Mesenteric fat pad (tissue), 1 donor: ENCODE measurements at places on chromosomes 1 and 21.

DNA sequence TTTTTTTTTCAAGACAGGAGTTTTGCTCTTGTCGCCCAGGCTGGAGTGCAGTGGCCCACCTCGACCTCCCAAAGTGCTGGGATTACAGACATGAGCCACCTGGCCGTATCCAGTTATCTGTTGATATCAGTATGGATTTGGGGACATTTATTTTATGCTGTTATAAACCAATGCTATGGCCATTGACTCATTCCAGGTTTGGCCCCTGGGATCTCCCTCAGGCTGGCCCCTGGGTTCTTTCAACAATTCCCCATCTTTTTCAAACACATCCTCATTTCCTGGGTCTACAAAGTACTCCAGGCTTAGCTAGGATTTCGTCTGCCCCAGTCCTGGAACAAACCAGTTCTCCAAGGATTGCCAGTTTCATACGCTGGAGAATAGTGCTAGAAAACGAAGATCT is 44.1 kb downstream of the WDR4 start:
- DNase-seq: no peak

DNA sequence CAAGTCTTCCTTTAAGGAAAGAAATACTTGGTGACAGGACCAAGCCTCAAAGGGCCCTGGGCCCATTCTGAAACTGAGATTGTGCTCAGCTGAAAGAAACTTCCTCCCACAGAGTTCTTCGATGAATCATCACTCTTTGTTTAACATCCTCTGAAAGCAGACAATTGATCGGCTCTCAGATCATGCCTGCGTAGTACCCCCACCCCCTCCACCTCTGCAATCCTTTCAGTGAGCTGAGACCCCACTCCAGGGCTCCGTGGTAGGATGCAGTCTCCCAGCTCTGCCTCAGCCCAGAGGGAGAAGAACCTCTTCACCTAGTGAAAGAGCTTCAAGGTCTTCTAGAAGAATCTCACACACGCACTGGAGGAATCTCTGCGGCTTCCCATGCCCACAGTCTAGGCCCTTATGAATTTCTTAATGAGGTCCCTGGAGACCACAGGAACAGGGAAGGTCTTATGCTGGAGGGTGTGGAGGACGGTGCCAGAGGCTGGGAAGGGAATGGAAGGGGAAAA is 104.9 kb upstream of the SOD1 start:
- DNase-seq: no peak

DNA sequence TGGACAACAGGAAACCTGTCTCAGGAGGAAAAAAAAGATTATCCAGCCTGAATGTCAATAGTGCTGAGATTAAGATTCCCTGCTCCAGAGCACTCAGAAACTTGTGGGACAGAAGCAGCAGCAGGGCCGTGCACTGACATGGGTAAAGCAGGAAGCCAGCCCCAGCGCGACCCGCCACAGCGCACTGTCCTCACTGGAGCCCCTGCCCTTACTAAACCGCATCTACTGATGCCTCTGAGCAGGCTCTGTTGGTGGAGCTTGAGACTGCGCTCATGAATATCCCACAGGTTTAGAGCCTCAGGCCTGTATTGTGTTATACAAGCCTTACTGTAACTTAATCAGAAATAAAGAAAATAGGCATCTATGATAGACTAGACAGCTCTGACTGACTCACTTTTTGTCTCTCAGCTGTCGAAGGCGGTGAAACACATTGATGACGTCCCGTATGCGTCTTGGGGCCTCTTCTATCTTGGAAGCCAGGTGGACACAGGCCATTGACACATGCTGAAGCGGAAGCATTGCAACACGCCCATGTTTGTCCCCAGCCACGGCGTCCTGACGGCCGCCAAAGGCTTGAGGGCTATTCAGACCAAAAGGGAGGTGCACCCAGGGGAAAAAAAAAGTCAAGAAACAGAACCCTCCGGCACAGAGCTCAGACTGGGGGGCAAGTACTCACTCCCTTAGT is 1.2 kb downstream of the CCNL2 start:
- DNase-seq: no peak

- no peak for DNase-seq
Measured at GRCh38 chr1:3069491-3070308, 697 bp downstream of the PRDM16 start.

GRCh38 chr1:18583326-18583941 is 47.2 kb upstream of the PAX7 start:
- no peak for DNase-seq

- DNase-seq: no peak
Measured at GRCh38 chr1:47229031-47229885, 2.8 kb downstream of the TAL1 start.
